ENCODE measurements at places on chromosomes 5 and 9. TPM values are rescaled to one million over a fixed set of nuclear protein-coding genes. Genes with fewer than 3 reads are reported as not detected.

Gene DEPDC1B
- polyA plus RNA-seq: 4.9 TPM

Gene WDR38
- polyA plus RNA-seq: 0.30 TPM

Gene IL31RA
- polyA plus RNA-seq: 2.9 TPM

Gene BASP1
- 53.5 TPM for polyA plus RNA-seq

DNA sequence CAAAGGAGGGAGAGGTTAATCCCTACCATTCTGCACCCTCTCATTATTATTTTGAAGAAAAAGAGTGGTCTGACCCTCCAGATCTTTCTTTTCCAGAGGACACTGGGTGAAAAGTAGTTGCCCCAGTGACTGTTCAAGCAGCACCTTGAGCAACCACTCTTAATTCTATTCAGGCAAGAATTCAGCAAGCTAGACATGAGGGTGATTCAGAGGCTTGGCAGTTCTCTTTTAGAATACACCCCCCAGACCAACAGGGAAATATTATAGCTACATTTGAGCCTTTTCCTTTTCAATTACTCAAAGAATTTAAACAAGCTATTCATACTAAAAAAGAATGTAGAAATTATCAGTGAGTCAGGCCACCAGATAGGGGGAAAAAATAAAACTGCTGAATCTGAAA lies 178.3 kb downstream of the MRPS30 start:
- no peaks in the 10 kb centered on the region for H3K27me3 ChIP-seq
- no peak for DNase-seq
- no peak overlapping the region for H3K27ac ChIP-seq

DNA sequence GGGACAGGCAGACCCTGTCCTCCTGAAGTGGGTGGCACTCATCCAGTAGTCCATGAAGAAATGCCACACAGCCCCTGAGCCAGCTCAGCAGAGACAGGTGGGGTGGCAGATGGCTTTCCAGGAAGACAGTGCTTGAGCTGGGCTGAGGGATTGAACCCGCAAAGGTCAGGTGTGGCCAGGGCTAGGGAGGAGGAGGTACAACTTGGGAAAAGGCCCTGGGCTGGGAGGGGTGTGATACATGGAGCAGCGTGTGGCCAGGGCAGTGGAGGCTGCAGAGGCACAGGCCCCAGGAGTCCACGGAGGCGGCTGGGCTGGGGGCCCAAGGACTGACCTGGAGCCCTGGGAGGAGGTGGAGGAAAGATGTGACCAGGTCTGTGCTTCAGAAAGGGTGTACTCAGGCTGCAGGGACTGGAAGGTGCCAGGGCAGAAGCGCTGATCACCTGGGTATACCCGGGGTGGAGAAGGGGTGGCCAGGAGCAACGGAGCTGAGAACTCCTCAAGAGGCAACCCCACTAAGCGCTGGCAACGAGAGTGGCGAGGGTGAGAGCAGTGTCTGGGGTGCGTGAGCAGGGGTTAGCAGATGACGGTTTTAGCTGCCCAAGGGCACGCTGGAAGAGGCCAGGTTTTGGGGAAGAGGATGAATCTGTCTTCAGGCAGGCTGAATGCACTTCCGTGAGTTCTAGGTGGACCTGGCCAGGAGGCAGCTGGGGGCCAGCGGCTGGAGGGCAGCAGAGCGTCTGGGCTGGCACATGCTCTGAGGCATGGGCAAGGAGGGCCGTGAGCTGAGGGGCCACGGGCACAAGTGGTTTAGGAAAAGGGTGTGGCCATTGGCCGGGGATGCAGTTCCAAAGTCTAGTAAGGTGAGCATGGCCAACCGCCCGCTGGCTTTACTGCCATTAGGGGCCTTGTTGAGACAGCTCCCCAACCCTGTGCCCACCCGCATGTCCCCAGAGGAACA lies 3.9 kb upstream of the RABL6 start:
- peaks cover 25% of the 10 kb centered on the region for H3K4me1 ChIP-seq
- DNase-seq: no peak
- H3K36me3 ChIP-seq: peaks cover 2% of the 10 kb centered on the region
- H3K27ac ChIP-seq: no peak overlapping the region
- no peak overlapping the region for H3K4me3 ChIP-seq

- no peaks in the 10 kb centered on the region for H3K36me3 ChIP-seq
- no peak overlapping the region for H3K4me3 ChIP-seq
- H3K27me3 ChIP-seq: no peaks in the 10 kb centered on the region
- no peak overlapping the region for H3K27ac ChIP-seq
- no peaks in the 10 kb centered on the region for H3K4me1 ChIP-seq
- DNase-seq: no peak
Measured at GRCh38 chr9:2317591-2317990, 302.4 kb downstream of the SMARCA2 start.

GRCh38 chr9:123757960-123758359 lies 172.0 kb downstream of the DENND1A start:
- no peak for DNase-seq
- H3K4me3 ChIP-seq: no peak overlapping the region
- H3K4me1 ChIP-seq: no peaks in the 10 kb centered on the region
- no peaks in the 10 kb centered on the region for H3K27me3 ChIP-seq

DNA sequence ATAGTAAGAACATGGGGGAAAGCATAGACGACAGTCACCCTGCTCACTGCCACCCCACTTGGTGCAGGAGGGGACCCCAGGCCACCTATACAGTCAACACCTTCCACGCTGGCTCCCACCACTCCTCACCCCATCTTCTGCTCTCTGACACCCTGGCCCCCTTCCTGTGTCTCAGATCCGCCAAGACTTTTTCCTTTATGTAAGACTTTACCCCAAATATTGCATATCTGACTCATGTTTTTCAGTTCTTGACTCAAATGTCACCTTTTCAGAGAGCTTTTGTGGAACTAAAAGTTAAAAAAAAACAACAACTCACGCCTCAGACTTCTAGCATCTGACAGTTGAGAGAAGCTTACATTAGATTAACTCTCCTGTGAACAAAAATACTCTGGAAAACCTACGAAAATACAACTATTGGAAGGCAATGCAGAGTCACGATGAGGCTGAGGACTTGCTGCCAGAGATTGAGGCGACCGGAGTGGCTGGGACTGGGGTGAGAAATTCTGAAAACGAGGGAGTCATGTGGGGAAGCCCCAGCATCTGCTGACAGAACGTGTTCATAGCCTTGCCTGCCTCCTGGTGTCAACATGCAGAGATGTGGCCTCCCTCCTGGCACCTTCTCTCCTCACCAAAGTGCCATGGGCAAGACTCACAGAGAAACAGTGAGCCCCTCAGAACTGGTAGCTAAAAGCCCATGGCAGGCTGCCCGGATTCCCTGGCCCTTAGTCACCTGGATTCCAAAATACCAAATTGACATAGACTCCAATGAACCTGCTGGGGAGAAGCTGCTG lies 22.4 kb upstream of the FCN2 start:
- no peak overlapping the region for H3K4me3 ChIP-seq
- H3K4me1 ChIP-seq: no peaks in the 10 kb centered on the region
- DNase-seq: no peak
- no peaks in the 10 kb centered on the region for H3K27me3 ChIP-seq
- no peaks in the 10 kb centered on the region for H3K36me3 ChIP-seq

GRCh38 chr9:27423915-27424710 lies 100.0 kb upstream of the IFNK start:
- H3K4me1 ChIP-seq: peaks cover 10% of the 10 kb centered on the region
- no peaks in the 10 kb centered on the region for H3K27me3 ChIP-seq
- H3K4me3 ChIP-seq: no peak overlapping the region
- no peak for DNase-seq

DNA sequence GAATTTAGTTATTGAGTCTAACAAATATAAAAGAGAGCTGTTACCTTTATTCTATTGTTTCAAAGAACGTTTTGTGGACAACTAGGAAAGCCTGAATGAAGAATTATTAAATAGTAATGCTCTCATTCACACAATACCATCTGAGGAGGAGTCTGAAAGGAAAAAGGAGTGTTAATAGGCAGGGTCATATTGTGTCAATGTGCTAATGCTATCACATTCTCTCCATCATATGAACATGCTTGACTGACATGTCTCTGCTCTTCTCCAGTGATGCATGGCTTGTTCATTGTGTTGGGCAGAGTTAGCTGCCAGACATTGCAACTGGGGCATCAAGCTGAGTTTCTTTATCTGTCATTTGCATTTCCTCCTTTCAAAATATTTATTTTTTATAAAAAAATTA lies 1578.0 kb downstream of the MAT2B start:
- no peaks in the 10 kb centered on the region for H3K27me3 ChIP-seq
- no peak for DNase-seq

GRCh38 chr9:131405858-131406537 lies 12.1 kb downstream of the PRRC2B start:
- H3K27me3 ChIP-seq: no peaks in the 10 kb centered on the region
- peak overlapping the region; percentile 94 for H3K27ac ChIP-seq
- H3K4me3 ChIP-seq: no peak overlapping the region
- peaks cover 3% of the 10 kb centered on the region for H3K36me3 ChIP-seq
- DNase-seq: peak; percentile 67

DNA sequence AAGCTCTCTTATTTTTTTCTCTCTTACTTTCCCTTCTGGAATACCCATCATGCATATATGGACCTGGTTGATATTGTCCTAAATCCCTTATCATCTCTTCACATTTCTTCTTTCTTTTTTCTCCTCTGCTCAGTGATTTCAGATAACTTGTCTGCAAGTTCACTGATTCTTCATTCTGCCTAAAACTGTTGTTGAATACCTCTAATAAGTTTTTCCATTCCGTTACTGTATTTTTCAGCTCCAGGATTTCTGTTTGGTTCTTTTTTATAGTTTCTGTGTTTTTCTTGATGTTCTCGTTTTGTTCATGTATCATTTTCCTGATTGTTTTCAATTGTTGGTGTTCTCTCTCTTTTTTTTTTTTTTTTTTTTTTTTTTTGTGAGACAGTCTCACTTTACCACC lies 203.7 kb downstream of the COMMD10 start:
- DNase-seq: no peak
- no peak overlapping the region for H3K27ac ChIP-seq
- no peaks in the 10 kb centered on the region for H3K36me3 ChIP-seq
- no peaks in the 10 kb centered on the region for H3K4me1 ChIP-seq
- no peak overlapping the region for H3K4me3 ChIP-seq
- no peaks in the 10 kb centered on the region for H3K27me3 ChIP-seq

GRCh38 chr5:75640826-75641225 lies 29.6 kb downstream of the ANKDD1B start:
- H3K36me3 ChIP-seq: no peaks in the 10 kb centered on the region
- H3K4me3 ChIP-seq: no peak overlapping the region
- no peak overlapping the region for H3K27ac ChIP-seq
- no peaks in the 10 kb centered on the region for H3K27me3 ChIP-seq
- H3K4me1 ChIP-seq: no peaks in the 10 kb centered on the region
- no peak for DNase-seq

GRCh38 chr5:67998709-67999261 lies 216.8 kb upstream of the PIK3R1 start:
- H3K27me3 ChIP-seq: no peaks in the 10 kb centered on the region
- no peak for DNase-seq
- no peak overlapping the region for H3K4me3 ChIP-seq
- H3K27ac ChIP-seq: no peak overlapping the region

Data from thymus (tissue), 14 donors.